Fibroblast of skin of right quadriceps (primary cell): ENCODE measurements at places on chromosomes 7 and 10.

GRCh38 chr7:119919986-119920385, 353.0 kb upstream of the KCND2 start:
- DNase-seq = no peak

- no peak for DNase-seq
These were observed 48.8 kb downstream of the DAGLB start for GRCh38 chr7:6398943-6399342.

GRCh38 chr7:115491744-115492380, 538.7 kb downstream of the TFEC start:
- DNase-seq = no peak

DNA sequence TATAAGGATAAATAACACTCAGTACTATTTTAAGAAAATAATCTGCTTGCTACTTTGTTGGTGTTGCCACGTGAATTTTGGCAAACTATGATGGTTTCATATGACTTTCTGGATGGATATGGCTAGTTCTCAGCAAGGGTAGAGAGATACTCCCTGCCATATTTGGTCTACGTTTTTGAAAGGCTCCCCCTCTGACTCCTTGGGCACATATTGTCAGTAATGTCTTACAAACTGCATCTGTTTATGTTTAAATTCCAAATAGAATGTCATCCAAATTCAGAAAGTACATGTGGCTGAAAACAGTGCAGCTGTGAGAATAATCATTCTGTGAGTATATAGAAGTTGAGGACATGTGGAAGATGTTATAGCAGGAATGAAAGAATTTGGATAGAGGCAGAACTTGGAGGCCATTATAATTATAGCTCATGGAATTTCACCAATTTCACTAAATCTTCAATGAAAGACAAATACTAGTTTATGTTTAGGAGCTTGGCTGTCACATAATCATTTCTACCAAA, 107.8 kb downstream of the SRI start:
- DNase-seq = peak; percentile 17

GRCh38 chr7:54888067-54888733, 129.2 kb upstream of the SEC61G start:
- no peak for DNase-seq

DNA sequence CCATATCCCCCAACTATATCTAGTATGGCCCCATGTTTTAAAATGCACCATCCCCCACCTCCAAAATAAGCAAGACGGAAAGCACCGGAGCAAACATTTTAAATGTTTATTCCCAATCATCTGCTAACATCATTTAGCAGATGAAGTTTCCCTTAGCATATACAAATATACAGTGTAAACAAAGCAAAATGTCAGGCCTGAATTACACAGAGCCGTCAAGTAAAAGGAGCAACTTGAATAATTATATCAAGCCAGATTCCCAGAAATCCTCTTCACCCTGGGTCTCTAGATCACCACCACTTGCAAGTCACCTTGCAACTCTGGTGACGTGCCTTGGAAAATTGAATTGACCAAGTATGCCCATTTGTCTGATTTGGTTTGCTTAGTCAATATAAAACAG, 91.6 kb upstream of the COL1A2 start:
- no peak for DNase-seq

DNA sequence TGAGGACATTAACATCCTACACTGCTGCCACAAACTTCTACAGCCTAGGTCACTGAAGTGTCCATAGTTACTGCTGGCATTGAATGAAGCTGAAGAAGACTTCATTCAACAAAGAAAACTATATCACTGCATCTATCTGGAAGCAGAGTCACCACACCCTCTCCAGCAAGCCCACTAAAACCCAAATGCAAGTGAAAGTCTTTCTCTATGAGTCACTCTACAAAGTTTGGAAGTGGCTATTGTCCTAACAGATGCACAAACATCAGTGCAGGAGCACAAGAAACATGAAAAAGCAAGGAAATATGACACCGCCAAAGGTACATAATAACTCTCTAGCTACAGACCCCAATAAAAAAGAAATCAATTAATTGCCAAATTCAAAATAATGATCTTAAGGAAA, 43.5 kb upstream of the CAMK2B start:
- no peak for DNase-seq

GRCh38 chr10:128463991-128464760, 338.0 kb upstream of the MKI67 start:
- DNase-seq = peak; percentile 51

- DNase-seq = no peak
These were observed 228.4 kb downstream of the DNAJB6 start for GRCh38 chr7:157565201-157565626.

- DNase-seq = no peak
These were observed 341.6 kb downstream of the ABCA13 start for GRCh38 chr7:48512892-48513291.

DNA sequence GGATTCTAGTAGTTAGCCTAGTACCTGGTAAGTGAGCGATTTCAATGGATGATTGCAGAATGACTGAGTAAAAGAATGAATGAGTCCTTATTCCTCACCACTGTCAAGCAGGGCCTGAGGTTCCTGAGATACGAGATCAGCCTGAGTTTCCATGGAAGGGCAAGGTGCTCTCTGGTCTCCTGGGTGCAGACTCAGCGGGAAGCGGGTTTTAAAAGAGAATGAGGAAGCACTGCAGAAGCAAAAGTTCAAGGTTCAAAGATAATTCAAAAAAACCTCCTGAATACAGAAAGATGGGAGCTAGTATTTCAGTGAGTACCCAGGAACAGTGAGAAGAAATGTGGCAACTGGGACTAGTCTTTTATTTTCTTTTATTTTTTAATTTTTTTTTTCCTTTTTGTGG, 4.3 kb downstream of the ZNF3 start:
- no peak for DNase-seq

DNA sequence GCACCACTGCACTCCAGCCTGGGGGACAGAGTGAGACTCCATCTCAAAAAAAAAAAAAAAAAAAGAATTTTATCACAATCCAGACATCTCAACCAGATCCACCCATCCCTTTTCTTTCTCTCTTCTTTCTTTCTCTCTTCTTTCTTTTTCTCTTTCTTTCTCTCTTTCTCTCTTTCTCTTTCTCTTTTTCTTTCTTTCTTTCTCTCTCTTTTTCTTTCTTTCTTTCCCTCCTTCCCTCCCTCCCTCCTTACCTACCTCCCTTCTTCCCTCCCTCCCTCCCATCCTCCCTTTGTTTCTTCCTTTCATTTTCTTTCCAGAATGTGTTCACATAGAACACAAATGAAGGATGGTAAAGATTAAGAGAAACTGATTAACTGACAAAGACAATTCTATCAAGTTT, 18.1 kb upstream of the HOXA13 start:
- DNase-seq = no peak

GRCh38 chr10:5354068-5354467, 10.7 kb upstream of the UCN3 start:
- DNase-seq = no peak

- no peak for DNase-seq
These were observed 10.7 kb upstream of the REPIN1 start for GRCh38 chr7:150357771-150358427.

GRCh38 chr10:33365871-33366411, 31.5 kb upstream of the NRP1 start:
- peak; percentile 98 for DNase-seq

GRCh38 chr10:61974601-61975390, 73.3 kb downstream of the ARID5B start:
- DNase-seq = peak; percentile 84

GRCh38 chr10:47030191-47030703, 119.0 kb downstream of the PTPN20 start:
- no peak for DNase-seq

DNA sequence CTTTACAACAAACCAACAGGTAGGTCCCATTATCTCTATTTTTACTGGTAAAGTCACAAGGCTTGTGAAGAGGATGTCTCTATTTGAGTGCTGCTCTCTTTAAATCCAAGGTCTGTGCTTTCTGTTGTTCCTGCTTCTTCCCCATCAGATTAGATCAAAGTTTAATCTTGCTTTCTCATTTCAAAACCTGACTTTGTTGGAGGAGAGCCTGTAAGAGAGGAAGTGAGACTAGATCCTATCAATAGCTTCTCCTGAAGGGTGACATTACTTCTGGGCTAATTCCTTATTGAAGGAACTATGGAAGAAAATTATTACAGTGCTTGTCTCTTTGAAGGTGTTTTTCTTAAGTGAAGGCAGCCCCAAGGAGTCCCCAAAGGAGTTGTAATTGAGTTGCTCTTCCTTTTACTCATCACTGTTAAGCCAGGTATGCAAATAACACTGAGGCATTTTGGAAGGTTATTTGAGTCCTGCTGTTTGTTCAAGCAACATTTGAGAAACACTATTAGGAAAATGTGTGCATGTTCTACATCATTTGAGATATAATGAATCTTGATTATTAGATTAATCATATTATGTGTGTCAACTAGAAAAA, 146.2 kb upstream of the MBL2 start:
- DNase-seq = no peak

DNA sequence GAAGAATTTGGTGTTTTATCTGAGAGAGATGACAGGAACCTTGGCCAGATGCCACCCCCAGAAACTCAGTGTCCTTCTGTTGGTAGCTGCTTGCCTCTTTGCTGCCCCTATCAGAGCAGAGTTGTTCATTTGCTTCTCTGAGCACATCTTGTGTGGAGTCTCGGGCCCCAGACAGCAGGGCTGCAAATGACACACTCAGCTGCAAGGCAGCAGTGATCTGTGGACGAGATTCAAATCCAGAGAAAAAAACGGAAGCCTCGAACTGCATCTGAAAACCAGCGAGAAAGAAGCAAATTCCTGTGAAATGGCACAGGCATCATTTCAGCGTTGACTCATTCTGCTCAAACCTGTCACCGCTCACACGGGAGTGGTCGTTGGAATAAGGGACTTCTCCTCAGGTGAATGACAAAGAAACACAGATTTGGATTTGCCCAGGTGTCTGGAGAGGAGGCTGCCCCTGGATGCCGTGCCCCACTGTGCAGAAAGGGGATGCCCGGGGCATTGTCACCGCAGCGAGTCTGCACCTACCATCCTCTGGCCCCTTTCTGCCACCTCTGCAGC, 144.7 kb downstream of the PFKFB3 start:
- peak; percentile 44 for DNase-seq

DNA sequence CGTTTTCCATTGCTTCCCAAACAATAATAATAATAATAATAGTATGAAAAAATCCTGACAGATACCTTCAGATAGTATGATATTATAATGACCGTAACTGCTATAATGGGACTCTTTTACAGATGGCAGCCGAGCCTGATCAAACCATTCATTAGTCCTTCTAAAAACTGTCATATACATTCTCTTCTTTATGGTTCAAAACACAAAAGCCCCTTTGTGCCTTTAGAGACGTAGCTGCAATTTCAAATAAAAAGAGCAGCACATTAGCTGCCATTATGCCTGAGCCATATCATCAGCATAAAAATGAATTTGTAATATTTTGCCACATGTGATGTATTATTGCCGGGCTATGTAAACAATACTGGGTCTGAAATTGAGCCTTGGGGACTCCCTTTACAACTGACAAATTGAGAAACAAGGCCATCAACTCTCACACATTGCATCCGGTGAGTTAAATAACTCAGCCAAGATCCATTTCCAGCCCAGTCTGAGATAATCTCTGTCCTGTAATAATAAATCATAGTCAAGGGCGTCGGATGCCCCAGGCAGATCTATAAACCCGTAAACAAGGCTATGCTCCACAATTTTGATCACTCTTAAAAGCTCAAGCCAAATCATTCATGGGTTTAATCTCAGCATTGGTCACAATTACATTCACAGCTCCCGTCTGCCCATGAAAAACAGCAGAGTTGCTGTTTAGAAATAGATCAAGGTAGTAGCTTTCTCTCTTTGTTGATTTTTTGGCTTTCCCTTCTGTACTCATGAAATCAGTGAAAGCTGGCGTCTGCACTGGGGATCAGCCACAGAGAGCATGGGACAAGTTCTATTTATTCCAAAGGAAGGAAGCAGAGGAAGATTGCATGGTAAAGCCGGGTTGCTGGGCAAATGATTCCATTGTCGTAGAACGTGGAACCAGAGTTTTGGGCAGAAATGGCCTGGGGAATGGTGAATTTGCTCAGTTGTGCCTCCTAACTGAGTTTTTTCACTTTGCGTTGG, 150.1 kb upstream of the BMPER start:
- no peak for DNase-seq

GRCh38 chr10:27564880-27565279, 60.8 kb downstream of the RAB18 start:
- no peak for DNase-seq

- DNase-seq = no peak
These were observed 7.5 kb downstream of the RASGEF1A start for GRCh38 chr10:43259213-43259991.

DNA sequence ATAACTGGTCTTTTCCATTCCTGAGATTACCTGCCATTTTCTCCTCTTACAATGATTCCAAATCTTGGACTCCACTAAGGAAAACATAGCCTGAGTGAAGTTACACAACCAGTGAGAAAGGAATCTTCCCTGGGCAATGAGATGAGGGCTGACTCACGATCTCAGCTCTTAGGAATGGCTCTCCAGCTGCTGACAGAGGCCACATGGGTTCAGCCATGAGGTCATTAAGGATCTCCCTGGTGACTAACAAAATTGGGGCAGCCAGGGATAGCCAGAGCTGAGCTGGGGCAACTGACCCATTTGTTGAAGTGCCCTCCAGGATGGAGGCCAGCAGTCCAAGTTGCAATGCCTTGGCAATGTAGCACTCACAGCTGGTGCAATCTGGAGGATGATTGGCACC, 78.7 kb upstream of the MKLN1 start:
- DNase-seq = peak; percentile 94

- DNase-seq = no peak
These were observed 193.4 kb upstream of the MBL2 start for GRCh38 chr10:52965938-52966401.

- DNase-seq = no peak
These were observed 43.3 kb upstream of the FZD8 start for GRCh38 chr10:35685402-35685801.

DNA sequence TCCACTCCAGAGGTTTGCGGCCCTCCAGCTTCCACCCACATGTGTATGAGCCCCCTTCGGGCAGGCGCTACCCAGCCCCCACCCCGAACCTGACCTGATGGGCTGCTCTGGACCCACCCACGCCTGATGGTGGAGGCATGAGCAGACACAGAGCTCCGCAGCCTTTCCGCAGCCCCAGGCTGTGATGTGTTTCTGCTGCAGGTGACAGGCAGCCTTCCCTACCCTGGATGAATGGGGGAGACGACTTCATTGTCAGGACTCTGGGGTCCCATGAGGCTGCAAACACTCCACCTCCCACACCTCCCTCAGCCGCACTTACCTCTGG, 61.2 kb downstream of the OAT start:
- no peak for DNase-seq

GRCh38 chr7:46281071-46281470, 360.0 kb upstream of the IGFBP3 start:
- no peak for DNase-seq
